Naive thymus-derived CD8-positive, alpha-beta T cell (primary cell): ENCODE measurements at places on chromosomes 1 and 21.
A peak's percentile ranks its signal among the peaks of the same experiment; 100 is the strongest.

- DNase-seq, result no peak
Observed at GRCh38 chr1:245466261-245466660, 311.5 kb downstream of the KIF26B start.

DNA sequence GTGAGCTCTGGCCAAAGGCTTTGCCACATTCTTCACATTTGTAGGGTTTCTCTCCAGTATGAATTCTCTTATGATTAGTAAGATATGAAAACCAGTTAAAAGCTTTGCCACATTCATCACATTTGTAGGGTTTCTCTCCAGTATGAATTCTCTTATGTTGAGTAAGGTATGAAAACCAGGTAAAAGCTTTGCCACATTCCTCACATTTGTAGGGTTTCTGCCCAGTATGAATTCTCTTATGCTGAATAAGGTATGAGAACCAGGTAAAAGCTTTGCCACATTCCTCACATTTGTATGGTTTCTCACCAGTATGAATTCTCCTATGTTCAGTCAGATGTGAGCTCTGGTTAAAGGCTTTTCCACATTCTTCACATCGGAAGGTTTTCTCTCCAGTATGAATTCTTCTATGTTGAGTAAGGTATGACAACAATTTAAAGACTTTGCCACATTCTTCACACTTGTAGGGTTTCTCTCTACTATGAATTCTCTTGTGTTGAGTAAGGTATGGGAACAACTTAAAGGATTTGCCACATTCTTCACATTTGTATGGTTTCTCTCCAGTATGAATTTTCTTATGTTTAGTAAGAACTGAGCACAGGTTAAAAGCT lies 20.7 kb downstream of the ZNF695 start:
- no peak for DNase-seq

- no peak for DNase-seq
Observed at GRCh38 chr1:151920149-151920548, 10.8 kb upstream of the THEM4 start.

GRCh38 chr1:27527223-27527889 lies 37.4 kb upstream of the WASF2 start:
- peak; percentile 46 for DNase-seq

- no peak for DNase-seq
Observed at GRCh38 chr1:206591226-206591625, 21.0 kb downstream of the EIF2D start.

GRCh38 chr21:14767192-14767852 lies 221.2 kb upstream of the SAMSN1 start:
- no peak for DNase-seq

DNA sequence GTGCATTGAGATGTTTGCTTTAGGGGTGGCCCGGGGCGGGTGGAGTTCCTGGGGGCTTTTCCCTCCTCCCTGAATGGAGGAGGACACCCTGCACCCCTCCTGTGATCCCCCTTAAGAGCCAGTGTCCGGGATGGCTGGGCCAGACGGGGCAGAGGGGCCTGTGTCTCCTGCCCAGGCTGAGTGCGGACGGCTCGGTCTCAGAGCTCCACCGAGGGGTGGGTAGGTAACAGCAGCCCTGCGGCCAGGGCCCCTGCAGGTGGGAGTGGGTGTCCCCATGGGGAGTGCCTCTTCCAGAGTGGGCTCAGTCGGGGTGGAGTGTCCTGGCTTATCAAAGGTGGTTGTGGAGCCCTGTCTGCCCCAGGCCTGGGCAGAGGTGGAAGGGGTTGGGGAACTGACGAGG lies 23.1 kb downstream of the TP73 start:
- no peak for DNase-seq

DNA sequence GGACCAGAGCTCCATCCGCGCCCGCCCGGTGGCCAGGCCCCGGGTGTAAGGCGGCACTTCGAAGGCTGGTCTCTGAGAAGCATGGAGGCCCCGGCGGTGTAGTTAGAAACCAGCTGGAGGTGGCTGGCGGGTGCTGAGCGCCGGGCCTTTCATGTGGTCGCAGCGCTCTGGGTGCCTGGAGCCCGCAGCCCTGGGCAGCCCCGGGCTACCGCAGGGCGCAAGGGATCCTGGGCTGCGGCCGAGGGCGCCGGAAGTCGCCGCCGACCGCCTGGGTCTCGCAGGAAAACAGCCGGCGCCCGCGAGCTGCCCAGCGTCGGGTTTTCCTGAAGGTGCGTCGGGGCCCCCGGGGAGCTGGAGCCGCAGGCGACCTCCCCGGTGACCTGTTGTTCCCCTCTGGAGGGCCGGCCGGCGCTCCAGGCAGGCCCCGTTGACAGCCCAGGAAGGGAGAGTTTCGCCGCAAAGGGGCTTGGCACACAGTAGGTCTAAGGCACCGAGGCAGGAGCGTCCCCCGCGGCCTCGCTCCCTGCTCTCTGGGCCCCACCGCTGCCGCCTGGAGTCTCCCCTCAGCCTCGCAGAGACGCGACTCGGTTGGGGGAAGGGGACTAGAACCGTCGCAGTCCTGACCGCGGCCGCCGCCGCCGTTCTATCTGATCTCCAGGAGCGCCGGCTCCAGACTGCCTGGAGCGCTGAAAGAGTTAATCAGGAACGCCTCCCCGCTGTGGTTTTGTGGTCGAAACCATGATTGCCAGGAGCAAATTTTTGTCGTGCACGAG lies 2.7 kb downstream of the GRHL3 start:
- peak; percentile 35 for DNase-seq

DNA sequence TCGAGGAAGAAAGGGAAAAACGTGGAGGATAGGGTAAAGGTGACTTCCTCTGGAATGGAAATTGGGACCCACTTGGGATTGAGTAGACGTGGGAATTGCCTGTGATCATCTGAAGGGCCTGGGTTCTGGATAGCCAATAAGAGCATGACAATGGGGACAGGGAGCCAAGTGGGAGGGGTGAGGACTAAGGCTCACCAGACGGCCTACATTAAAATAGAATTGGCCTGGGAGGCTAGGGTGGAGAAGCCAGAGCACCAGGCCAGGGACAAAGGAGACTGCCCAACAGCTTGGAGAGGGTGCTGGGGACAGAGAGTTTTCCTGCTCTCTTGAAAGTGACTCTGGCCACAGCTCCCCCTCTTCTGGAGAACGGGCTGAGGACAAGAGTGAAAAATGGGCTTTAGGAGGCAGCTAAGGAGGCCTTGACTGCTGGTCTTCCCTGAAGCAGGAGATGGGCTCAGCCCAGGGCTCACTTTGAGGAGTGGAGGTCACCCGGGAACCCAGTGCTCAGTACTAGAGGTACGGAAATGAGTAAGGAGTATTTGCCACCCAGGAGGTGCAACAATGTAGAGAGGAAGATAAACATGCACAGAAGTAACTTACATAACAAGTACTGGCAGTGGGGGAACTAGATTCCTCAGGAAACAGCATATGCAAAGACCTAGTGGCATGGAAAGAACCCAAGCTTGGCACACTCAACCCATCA lies 18.8 kb downstream of the INKA2 start:
- no peak for DNase-seq

DNA sequence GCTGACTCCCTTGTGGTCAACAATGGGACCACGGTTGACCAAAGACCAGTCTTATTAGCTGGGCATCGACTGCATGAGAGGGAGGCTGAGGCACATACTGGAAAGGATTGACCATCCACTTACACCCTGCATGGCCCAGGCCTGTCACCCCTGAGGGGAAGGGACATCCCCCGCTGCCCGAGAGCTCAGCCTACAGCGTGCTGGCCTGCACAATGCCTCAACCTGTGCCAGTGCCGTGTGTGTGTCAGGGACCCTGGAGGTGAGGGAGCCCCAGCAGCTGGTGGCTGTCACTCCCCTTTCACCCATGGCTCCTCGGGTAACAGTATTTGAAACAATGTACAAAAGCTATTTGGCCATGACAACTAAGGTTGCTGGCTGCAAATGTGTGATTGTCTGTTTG lies 67.3 kb downstream of the SLC35F3 start:
- DNase-seq, result no peak
